Pancreas (tissue), 10 donors: ENCODE measurements at places on chromosomes 13 and 19.
A peak's percentile ranks its signal among the peaks of the same experiment; 100 is the strongest.

GRCh38 chr19:21314676-21315075 is 14.5 kb downstream of the ZNF708 start:
- no peak for DNase-seq

- DNase-seq, result peak; percentile 67
Observed at GRCh38 chr19:17138937-17139598, 63.5 kb downstream of the MYO9B start.

GRCh38 chr19:41928221-41928683 is at the start of gene ERFL:
Gene ERFL, minus strand, starts transcription at chr19:41928449. Its CDS starts 15,530 bp downstream, at chr19:41912919.
- DNase-seq, result no peak

- no peak for DNase-seq
Observed at GRCh38 chr19:46460981-46461380, 10.4 kb downstream of the PNMA8A start.

GRCh38 chr13:36051082-36051481 is 80.1 kb downstream of the DCLK1 start:
- no peak for DNase-seq
